Myocyte (in vitro differentiated cells): ENCODE measurements at places on chromosomes 2 and 18.

- DNase-seq = no peak
These were observed 41.1 kb upstream of the RMND5A start for GRCh38 chr2:86679036-86679435.

GRCh38 chr2:133171393-133172004 lies 396.8 kb downstream of the NCKAP5 start:
- peak; percentile 69 for DNase-seq

DNA sequence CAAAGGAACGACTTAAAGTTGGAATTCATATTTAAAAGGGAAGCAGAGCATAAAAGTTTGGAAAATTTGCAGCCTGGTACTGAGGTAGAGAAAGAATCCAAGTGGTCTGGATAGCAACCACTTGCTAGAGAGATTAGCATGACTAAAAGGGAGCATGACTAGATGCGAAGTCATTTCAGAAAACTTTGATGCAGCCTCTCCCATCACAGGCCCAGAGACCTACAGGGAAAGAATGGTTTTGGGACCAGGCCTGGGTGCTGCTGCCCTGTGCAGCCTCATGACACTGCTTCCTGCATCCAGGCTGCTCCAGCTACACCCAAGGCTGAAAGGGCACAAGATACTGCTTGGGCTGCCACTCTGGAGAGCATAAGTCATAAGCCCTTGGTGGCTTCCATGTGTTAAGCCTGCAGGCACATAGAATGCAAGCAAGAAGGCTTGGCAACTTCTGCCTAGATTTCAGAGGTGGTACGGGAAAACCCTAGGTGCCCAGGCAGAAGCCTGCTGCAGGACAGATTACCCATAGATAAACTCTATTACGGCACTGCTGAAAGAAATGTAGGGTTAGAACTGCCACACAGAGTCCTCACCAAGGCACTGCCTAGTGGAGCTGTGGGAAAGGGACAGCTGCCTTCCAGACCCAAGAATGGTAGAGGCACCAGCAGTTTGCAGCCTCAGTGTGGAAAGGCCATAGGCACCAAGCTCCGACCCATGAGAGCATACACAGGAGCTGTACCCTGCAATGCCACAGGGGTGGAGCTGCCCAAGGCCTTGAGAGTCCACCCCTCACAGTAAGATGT lies 12.6 kb upstream of the CHN1 start:
- peak; percentile 62 for DNase-seq

DNA sequence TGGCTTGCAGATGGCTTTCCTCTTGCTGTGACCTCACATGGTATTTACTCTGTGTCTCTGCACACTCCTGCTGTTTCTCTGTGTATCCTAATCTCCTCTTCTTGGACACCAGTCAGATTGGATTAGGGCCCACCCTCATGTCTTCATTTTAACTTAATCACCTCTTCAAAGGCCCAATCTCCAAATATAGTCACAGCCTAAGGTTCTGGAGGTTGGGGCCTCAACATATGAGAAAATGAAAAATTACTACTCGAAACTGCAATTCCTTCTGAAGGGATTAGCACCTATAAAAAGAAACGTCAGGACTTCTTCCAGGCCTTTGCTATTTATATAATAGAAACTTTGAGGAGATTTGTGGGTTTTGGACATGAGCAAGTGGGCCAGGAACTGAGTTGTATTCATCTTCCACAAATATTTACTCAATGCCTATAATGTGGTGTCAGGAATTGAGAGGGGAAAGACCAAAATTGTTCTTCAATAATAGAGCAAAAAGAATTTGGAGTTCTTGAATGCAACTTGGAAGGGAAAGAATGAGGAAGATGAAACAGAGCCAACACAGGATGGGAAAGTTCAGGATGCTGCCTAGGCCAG lies 270.0 kb upstream of the FN1 start:
- DNase-seq = no peak

DNA sequence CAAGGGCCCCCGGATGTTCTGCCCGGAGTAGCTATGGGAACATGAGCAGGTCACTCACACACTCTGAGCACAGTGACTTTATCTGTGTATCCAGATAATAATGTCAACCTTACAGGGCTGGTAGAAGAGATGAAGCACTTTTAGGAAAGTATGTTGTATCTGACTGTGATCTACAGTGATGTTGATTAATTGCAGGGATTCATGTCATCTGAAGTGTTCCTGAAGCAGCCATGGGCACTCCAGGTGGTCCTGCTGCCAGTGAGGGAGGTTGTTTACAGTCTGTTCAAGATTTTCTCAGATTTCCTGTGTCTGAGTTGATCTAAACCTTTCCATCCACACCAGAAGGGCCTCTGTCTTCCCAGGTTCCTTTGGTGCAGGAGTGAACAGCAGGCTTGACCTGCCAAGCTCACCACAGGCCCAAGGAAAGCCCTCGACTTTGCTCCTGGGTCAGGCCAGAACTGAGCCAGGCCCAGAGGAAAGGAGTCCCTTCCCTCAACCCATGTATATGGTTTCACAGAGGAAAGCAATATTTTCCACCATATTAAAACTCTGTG lies 28.0 kb downstream of the KIAA2012 start:
- no peak for DNase-seq

DNA sequence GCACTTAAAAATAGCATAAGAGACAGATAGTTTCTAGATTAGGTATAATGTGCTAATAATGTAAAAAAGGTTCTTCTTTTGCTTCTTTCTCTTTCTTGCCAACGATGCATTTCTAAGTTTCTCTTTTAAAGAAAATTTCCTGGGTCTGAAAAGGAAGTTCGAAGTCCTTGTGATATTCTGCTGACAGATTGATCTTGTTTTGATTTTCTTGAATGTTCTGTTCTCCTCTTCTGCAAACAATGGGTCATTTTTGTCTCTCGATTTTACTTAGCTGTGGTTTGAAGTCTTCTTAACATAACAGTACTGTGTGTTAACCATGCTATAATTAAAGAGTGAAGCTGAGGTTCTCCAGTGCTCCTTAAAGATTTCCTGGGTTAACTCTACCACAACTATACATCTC lies 61.1 kb upstream of the ACYP2 start:
- no peak for DNase-seq

- DNase-seq = peak; percentile 42
These were observed 57.1 kb downstream of the ADCYAP1 start for GRCh38 chr18:961644-962355.

DNA sequence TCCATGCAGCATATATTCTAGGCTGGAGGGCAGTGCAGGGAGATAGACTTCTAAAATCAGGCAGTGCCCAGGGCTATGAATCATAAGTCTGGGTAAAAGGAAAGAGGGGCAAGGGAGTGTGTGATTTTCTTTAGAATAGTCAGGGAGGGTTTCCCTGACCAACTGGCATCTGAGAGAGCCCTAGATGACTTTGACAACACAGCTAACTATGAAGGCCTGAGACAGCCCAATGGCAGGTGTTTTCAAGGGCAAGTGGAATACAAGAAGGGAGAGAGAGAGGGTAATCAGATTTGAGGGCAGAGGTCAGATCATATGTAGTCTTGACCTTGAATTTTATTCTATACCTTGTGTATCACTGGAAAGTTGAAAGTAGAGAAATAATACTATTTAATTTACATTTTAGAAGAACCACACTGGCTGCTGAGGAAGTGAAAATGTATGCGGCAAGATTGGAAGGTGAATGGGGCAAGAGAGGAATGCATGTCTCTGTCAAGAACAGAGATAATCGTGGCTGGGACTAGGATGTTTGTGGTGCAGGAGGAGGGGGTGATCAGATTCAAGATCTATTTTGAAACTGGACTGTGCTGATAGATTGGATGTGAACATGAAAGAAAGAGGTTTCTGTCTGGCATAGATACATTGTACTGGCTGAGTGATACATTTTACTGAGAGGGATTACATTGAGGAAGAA lies 1.9 kb upstream of the ITGB6 start:
- peak; percentile 79 for DNase-seq

DNA sequence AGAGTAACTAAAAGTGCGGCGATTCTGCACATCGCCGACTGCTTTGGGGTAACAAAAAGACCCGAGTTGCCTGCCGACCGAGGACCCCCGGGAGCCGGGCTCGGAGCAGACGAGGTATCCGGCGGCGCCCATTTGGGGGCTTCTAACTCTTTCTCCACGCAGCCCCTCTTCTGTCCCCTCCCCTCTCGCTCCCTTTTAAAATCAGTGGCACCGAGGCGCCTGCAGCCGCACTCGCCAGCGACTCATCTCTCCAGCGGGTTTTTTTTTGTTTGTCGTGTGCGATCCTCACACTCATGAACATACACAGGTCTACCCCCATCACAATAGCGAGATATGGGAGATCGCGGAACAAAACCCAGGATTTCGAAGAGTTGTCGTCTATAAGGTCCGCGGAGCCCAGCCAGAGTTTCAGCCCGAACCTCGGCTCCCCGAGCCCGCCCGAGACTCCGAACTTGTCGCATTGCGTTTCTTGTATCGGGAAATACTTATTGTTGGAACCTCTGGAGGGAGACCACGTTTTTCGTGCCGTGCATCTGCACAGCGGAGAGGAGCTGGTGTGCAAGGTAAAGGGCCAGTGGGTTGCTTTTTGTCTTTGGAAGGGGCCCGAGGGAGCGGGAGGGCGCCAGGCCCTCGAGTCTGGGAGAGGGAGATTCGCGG lies 1.4 kb downstream of the TRIB2 start:
- DNase-seq = no peak

DNA sequence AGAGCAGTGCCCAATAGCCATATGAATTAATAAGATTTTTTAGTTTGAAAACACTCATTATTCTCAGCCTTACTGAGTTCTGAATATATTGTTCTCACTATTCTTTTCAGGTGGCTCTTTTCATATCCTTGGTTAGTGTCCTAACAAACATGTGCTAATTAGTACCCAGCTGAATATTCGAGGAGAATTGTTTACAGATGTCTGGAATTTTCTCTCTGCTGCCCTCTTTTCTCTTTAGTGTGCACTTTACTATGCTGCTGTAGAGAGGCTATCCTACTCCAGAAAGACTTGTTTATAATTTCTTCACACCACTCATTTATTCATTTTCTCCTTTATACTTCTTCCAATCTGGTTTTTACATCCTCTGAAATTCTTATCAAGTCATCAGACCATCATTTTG lies 405.3 kb downstream of the SPAG16 start:
- DNase-seq = no peak

GRCh38 chr2:22600156-22600555 lies 784.8 kb upstream of the KLHL29 start:
- DNase-seq = no peak

GRCh38 chr2:5453220-5454050 lies 238.7 kb upstream of the SOX11 start:
- DNase-seq = no peak

DNA sequence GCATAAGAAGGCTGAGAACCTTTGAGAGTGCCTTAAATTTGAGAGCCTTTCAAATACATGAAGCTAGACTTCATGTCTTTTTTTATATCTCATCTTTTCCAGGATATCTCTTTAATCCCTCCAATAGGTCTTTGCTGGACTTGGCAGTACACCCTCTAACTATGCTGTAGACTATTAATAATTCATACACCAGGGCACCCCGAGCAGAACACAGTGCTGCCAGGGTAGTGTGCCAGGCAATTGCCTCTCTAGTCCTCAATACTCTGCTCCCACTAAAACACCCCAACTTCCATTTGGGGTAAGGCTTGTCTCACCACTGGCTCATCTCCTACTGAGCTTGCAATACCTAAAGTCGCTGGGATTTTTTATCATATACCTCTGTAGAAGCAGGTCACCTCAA lies 80.8 kb downstream of the VIT start:
- no peak for DNase-seq

DNA sequence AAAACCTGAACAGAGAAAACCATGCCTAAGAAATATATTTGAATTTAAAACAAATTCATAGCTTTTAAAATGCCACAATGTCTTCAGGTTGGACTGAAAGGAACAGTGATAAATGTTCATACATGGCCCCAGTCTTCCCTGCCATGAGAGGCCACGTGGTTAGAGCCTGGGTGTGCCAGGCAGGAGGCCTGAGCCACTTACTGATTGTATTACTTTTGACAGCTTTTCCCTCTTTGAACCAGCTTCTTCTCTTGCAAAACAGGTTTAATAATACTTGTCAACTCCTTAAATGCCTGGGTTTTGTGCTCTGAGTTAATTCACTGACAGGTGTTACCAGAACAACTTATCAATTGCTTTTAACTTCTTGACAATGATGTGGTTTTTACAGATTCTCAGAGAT lies 27.0 kb downstream of the RBKS start:
- DNase-seq = no peak

- DNase-seq = peak; percentile 34
These were observed 18.8 kb upstream of the MREG start for GRCh38 chr2:216031960-216032689.

DNA sequence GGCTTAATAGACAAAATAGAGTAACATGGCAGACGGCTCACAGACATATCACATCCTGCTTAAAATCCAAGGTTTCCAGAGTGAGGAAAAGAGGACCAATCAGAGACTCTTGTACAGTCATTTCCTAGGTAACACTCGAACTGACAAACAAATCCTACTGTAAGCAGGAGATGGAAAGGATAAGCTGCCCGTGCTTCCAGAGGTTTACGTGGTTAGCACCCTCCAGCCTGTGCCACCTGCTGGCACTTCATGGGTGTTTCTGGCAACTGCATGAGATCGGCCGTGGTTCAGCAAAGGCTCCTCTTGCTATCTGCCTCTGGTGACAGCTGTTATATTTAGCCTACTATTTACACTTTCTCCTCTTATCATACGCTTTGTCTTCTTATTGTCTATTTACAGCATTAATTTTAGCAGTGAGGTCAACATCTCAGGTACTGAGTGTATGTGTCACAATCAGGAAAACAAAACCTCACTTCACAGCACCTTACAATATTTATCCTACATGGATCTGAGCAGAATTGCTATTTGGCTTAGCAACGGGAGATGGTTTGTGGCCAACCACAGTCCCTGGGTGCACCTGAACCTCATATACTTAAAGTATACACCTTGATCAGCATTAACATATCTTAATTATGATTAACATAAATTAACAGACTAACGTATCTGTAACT lies 226.9 kb downstream of the TMEM163 start:
- peak; percentile 73 for DNase-seq

DNA sequence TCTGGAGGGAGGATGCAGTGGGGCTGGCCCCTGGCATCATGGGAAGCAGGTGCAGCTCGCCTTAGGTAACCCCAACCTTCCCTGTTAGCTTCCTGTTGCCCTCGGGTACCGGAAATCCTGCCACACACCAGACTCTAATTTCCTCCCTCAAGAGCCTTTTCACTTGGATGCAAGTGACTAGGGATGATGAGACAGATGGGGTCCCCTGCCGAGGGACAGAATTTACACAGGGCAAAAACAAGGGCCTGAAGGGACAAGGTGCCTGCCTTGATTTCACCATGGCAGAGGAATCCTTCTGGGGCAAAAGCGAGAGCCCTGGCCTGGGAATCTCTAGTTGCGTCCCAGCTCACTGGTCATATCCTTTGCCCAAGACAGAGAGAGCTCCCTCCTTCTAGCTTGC lies 263.1 kb downstream of the LOXHD1 start:
- DNase-seq = no peak

- no peak for DNase-seq
These were observed 606 bp downstream of the OTOF start for GRCh38 chr2:26477126-26477910.
